ENCODE measurements at places on chromosomes 4 and X.

- no peak for DNase-seq
These were observed 381.7 kb upstream of the AMOT start for GRCh38 chrX:113222305-113222704.

GRCh38 chrX:9316096-9316495 lies 148.8 kb upstream of the TBL1X start:
- no peak for DNase-seq

- DNase-seq = no peak
These were observed 39.8 kb downstream of the MFAP3L start for GRCh38 chr4:169986369-169986768.

GRCh38 chr4:7910952-7911578 lies 28.6 kb downstream of the AFAP1 start:
- DNase-seq = no peak

DNA sequence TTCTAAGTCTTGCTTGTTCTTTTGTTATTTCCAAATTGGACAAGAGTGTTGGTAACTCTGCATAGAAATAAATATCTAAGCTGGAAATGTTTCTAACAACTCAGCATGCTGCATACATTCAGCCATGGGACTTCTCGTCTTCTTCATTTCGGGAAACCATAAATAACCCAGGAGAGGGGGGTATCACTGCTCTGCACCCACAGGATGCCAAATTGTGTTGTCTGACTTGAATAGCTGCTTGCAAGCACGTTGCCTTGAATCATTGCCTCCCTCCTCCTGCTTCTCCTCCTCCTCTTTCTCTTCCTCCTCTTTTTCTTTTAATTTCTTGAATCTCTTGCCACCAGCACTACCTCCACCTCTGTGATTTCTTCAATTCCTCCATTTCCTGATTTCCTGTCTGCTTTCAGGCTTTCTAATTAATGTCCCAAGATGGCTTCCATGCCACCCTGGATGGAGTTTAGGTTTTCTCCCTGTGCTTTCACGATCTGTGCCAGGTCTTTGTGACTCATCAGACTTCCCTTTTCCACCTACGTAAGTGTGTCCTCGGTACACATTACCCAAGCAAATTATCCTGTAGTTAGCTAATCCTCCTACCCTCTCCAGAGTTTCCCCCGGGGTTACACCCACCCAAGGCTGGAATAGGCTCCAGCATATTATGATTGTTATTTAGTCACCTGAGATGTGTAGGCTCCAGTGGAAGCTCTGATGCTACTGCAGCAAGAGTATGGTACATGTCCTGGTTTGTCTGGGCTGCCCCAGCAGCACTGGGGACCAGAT lies 122.6 kb upstream of the VCX3B start:
- no peak for DNase-seq

DNA sequence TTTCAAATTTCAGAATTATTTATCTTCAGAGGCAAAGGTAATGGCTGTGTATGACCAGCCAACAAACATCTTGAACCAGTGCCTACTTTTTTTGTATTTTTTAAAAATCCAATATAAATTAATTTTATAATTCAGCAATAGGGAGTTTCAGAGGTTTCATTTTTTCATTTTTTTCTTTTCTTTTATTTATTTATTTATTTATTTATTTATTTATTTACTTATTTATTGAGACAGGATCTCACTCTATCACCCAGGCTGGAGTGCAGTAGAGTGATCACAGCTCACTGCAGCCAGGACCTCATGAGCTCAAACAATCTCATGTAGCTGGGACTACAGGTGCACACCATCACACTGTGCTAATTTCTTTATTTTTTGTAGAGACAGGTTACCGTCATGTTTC lies 250.5 kb downstream of the TMEM47 start:
- DNase-seq = no peak

DNA sequence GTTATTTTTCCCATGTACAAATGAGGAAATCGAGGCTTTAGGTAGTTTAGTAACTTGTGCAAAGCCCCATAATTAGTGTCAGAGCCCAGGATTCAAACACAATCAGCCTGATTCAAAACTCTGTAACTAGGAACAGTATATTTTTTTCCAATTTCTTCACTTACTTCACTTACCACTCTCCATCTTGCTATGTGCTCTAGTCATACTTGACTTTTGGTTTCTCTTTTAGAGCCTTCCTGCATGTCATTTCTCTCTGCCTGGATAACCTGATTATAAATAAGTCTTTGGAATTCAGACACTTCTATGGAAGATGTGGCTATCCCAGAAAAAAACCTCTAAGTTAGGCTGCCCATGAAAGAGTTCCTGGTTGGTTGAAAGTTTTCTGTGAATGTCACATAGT lies 22.2 kb downstream of the SATL1 start:
- no peak for DNase-seq

- no peak for DNase-seq
These were observed 34.0 kb upstream of the UCP1 start for GRCh38 chr4:140602714-140603113.

DNA sequence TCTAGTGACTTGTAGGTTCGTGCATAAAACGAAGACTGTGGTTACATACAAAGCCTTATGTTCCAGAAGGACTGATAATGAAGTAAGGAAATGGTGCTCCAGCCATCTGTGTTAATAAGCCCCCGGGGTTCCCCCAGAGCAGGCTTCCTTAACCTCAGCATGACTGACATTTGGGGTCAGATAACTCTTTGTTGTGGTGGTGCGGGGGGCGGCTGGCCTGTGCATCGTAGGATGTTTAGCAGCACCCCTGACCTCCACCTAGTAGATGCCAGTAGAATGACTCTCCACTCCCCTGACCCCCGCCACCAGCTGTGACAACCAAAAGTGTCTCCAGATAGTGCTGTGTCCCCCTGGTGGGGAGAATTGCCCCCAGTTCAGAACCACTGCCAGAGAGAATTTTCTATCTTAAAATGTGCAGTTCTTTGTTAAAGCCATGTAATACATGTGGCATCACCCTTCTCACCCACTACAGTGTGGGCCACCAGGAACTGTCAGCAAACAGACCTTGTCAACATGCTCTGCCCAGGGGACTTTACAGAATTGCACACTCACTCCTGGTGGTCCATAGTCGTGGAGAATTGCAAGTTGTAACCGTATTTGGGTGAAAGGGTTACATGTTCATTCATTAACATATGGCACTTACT lies 7.5 kb downstream of the SH3KBP1 start:
- no peak for DNase-seq

DNA sequence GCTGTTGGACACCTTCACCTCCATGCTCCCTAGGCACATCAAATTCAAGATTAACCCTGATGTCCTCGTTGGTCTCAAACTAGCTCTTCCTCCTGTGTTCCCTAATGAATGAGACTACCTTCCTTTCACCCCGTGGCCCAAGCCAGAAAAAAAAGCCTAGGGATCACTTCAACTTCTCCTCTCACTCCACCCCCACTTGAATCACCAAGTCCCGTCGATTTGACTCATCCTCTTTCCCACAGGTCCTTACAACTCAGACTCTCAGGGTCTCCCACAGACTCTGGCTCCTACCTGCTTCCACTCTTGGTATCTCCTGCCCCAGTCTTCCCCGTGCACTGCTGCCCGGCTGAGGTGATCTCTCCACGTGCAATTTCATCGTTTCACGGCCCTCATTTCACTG lies 8.5 kb downstream of the SLC25A43 start:
- no peak for DNase-seq

- no peak for DNase-seq
These were observed 64.2 kb downstream of the PPP2R2C start for GRCh38 chr4:6408263-6408662.

DNA sequence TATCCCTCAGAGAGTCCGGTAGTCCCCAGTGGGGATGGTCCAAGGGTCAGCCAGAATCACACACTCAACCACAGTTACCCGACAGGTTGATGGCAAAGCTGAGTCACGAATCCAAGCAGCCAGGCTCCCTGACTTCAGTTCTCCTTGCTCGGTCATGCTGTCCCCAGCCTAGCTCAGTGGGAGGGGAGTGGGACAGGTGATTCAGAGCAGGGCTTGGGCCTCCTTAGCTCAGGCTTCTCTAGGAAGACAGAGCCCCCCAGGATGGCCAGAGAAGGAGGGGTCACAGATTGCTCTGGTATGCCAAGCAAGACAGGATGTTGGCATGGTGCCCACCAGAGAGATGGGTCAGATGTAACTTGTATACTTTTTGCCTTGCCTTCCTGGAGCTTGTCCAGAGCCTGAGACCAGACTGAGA lies 66.5 kb downstream of the EFNB1 start:
- peak; percentile 80 for DNase-seq

DNA sequence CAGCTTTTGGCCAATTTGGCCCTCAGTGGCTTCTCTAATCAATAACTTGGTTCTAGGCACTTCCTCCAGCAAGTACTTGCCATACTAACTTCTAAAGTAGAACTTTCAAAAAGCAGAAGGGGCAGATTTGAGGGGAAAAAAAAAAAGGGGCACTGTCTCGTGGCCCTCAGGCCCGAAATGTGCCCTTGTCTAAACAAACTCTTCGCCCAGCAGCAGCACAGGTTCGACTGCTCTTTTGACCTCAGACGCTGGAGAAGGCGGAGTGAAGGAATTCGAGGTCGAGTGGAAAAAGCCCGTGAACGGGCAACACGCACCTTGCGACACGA lies 775 bp downstream of the GRPEL1 start:
- no peak for DNase-seq

- peak; percentile 36 for DNase-seq
These were observed 238.1 kb downstream of the DHRSX start for GRCh38 chrX:2262668-2263055.

- DNase-seq = no peak
These were observed 285.3 kb upstream of the RASGEF1B start for GRCh38 chr4:81756973-81757372.

GRCh38 chr4:126611900-126612299 lies 1020.9 kb upstream of the INTU start:
- DNase-seq = no peak

DNA sequence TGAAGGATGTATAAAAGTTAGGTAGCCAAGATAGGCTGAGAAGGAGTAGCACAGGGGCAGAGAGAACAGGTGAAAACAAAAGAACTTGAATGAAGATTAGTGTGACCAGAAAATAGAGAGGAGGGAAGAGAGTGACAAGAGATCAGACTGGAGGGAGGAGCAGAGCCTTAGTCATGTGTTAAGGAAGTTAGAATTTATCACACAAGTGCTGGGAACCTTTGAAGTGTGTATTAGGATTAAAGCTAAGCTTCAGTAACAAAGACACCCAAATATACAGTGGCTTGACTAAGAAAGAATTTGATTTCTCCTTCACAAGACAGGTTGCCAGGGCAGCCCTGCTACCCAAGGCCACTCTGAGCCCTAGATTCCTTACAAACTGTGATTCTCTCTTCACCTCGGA lies 10.7 kb upstream of the CCDC149 start:
- DNase-seq = no peak

GRCh38 chr4:144906181-144906925 lies 191.6 kb downstream of the ANAPC10 start:
- no peak for DNase-seq

- DNase-seq = no peak
These were observed 8.1 kb upstream of the TBC1D25 start for GRCh38 chrX:48531358-48531959.

- no peak for DNase-seq
These were observed 114.4 kb downstream of the FRAS1 start for GRCh38 chr4:78171482-78171881.

DNA sequence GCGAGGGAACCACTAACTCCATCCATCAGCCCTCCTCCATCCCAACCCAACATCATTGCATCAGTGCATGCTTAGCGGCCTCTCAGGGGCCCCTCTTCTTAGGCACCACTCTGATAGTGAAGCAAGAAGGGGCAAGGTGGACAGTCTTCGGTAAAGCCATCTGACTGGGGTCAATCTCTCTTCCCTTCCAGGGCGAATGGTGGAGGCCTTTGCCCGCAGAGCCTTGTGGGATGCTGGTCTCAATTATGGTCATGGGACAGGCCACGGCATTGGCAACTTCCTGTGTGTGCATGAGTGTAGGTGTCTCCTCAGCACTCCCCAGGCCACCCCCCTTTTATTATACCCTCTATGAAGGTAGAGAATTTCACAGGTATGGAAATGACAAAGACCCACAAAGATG lies 18.8 kb upstream of the SASH3 start:
- no peak for DNase-seq

- no peak for DNase-seq
These were observed 21.2 kb downstream of the USP17L30 start for GRCh38 chr4:9384126-9384525.

GRCh38 chrX:69128588-69128987 lies 36.7 kb downstream of the PJA1 start:
- DNase-seq = no peak

DNA sequence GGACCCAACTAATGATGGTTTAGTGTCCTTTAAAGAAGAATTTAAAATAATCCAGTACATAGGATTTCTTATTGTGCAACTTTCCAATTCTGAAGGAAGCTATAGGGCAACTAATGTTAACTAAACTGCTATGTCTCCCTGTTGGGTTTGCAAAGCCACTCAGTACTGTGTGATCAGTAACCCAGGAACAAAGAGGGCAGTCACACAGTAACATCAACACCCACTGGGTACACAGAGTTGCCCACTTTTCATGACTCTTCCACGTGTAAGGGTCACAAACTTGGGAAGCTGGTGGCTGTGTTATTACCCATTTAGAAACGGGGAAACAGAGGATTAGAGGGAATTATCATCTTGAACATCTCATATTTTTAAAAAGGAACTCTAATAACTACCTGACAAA lies 555.0 kb upstream of the DIPK2B start:
- DNase-seq = no peak

- DNase-seq = no peak
These were observed 62.6 kb downstream of the USO1 start for GRCh38 chr4:75786938-75787337.

DNA sequence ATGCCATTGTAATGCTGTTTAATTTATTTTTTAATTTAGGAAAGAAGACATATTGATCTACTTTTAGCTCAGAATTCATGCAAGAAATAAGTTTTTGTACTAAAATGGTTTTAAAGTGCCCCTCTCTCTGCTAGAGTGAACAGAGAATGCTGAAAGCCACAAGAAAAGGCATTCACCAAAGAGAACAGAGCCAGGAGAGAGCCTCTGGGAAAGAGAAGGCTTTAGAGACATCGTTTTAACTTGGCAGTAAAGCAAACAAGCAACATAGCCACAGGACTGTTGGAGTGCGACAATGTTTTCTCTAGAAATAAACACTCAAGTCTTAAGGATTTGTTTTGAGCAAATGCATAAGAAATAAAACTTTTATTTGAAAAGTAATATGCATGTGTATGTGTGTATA lies 484.1 kb upstream of the CPEB2 start:
- no peak for DNase-seq

- DNase-seq = no peak
These were observed 34.0 kb downstream of the INPP4B start for GRCh38 chr4:142812091-142812490.

DNA sequence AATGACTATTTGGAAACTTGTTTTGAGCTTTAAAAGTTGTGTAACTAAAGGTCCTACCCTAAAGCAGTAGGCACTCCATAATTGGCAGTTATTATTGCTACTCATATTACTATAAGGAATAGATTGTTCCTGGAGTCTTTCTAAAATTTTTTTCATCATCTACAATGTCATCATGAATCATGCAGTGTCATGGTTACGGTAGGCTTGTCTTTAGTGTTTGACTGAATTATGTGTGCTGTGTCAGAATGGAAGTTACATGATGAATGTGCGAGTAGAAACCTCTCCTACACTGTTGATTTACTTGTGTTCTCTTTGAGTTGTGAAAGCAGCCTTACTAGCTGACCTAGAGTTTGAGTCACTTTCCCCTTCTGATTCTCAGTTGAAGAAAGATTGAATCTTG lies 1099.9 kb downstream of the RAPGEF2 start:
- DNase-seq = no peak
